Fibroblast of skin of left quadriceps (primary cell): ENCODE measurements at places on chromosomes 2 and 18.
A peak's percentile ranks its signal among the peaks of the same experiment; 100 is the strongest.

GRCh38 chr2:39320162-39320561 lies 76.4 kb upstream of the CDKL4 start:
- no peak for DNase-seq

DNA sequence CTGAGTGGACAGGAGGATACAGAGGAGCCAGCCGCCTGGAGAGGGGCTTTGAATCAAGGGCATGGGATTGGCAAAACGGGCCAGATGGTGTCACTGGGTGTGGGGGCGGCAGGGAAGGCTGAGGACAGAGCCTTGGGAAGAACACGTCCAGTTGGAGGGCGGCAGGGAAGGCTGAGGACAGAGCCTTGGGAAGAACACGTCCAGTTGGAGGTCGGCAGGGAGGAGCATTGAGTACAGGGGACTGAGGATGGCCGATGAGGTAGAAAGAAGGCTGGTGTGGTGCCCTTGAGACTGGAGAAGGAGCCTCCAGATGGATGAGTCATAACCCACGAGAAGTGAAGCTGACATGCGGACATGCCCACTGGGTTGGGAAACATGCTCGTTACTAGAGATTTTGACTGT lies 4.5 kb downstream of the HES6 start:
- DNase-seq = no peak

DNA sequence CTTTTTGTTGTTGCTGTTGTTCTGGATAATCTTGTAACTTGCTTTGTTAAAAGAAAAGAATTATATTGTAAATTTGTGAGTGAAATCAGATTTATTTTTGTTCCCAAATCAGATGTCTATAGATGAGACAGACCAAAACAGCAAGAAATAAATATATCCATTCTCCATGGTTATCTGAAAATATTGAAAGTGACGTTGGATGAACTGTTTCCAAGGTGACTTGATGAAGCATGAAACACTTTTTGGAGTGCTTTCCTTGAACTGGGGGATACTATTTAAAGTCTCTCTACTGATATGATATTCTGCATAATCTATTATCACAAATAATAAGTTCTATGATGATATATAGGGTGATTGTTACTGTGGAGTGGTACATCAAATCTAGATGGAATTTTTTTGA lies 315.4 kb upstream of the THUMPD2 start:
- no peak for DNase-seq

DNA sequence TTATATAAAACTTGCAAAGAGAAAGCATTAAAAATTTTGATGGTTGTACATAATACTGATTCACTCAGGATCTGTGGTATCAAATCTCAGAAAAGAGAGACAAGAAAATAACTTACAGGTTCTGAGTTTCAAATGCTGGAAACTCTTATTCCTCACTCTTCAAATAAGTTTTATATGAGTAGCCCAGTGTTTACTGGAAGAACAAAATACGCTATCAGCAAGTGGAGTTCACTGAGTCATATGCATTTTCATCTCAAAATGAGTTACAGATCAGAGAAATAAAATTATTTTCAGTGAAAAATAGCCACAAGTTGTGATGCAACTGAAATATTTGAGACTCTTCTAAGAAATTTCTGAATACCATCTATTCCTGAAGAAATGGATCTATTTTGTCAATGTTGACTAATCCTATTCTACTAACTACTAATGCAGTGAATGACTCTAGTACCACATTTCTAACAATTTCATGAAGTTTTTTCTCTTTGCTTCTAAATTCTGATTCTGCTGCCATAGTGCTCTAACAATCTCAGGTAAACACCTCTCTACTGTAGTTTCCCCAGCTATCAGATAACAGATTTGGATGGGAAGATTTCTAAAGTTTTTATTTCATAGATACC lies 391.7 kb downstream of the ZEB2 start:
- no peak for DNase-seq

GRCh38 chr2:143939626-143940330 lies 580.1 kb downstream of the ZEB2 start:
- DNase-seq = no peak

DNA sequence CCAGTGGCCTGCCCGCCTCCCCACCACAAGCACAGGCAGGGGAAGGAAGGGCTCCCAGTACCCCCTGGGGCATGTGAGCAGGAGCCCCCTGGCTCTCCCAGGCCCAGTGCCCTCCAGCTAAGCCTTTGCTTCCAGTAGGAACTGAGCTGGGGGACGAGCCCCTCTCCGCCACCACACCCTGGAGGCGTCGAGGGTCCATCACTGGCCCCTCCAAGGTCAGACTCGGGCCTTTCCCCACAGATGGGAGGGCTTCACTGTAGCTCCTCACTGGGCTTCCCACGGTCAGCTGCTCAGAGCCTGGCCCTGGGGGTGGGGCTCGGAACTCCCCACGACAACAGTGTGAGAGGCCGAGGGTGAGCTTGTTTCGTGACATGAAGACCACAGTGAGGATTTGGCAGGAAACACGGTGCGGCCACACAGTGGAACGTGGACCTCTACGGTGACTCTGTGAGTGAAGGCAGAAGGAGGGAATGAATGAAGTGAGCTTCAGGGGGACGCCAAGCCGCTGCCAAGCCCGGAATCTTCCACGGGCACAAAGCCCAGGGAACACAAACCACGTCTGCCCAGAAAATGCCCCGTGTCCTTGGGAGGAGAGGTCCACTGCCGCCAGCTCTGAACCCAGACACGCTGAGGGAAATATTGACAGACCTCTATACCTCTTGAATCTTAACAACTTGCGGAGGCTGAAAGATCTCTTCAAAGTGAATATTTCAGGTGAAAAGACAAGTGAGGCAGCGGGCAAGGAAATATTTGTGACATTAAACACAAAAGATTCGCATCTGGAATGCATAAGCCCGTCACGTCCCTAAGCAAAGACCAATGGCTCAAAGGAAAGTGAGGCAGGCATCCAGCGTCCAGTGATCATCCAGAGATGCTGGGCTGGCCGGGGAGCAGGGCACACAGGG lies 144.8 kb upstream of the GPC1 start:
- no peak for DNase-seq

DNA sequence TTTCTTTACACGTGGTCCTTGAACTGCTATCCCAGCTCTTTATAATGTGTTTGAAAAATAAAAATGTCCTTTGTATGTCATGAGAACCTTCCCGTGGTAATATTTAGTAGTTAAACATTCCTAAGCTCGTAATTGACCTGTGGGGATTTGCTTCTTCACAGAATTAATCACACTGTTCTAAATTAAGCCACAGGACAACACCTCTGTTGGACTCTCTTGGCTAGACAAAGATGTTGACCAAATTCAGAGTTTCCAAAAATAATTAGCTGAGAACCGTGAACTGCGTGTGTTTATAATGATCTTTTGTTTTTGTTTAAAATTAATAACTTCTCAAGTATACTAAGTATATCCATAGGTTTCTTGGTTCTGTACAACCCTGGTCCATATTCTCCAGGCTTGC lies 146.1 kb downstream of the GBX2 start:
- DNase-seq = no peak

- DNase-seq = peak; percentile 5
Observed at GRCh38 chr2:165239230-165239629, at the start of gene SCN2A. TSS of gene SCN2A (plus strand) at chr2:165239414. CDS start at chr2:165295824, 56,410 bp downstream.

DNA sequence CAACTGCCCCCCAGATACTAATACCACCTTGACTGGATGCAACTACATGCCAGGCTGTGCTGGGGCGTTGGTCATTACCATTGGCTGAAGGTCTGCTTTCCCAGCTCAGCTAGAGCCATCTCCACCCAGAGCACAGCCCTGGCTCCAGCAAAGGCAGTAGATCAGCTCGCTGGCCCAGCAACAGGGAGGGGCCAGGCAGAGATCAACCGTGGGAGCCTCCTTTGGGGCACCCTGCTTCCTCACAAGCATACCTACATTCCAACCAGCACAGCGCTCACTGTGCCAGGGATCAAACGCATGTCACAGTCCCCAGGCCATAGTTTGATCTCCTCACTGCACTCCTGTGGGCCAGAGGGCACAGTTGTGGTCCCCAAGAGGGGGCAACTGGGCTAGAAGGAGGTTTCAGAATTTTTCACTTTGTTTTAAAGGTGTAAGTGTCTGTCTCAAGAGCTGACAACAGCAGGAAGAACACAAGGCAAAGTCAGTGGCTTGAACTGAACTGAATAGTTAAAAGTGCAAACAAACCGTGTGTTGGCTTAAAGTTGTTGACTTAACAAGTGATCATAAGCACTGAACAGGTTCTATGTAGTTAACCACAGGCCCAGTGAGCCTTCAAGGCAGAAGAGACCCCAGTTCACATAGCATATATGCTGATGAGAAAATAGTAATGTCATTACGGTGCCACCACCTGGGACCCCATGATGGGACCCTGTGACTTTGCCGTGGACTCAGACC lies 70.1 kb upstream of the BZW1 start:
- DNase-seq = no peak

GRCh38 chr2:49753344-49753985 lies 599.1 kb upstream of the FSHR start:
- no peak for DNase-seq

GRCh38 chr2:287471-287885 lies 413 bp downstream of the ALKAL2 start:
- no peak for DNase-seq

DNA sequence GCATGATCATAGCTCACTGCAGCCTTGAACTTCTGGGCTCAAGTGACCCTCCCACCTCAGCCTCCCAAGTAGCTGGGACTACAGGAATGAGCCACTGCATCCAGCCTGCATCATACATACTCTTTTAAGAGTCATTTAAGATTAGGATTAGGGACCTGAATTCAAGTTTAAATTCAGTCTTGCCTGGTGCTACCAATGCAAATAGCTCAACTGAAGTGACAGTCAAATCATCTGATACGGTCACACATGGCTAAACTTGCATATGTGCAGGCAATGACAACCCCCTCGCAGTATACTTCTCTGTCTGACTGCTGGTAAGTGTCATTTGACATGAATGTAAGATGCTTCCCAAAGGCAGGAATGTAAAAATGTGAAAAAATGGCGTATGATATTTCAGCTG lies 31.8 kb upstream of the TMEM131 start:
- no peak for DNase-seq

DNA sequence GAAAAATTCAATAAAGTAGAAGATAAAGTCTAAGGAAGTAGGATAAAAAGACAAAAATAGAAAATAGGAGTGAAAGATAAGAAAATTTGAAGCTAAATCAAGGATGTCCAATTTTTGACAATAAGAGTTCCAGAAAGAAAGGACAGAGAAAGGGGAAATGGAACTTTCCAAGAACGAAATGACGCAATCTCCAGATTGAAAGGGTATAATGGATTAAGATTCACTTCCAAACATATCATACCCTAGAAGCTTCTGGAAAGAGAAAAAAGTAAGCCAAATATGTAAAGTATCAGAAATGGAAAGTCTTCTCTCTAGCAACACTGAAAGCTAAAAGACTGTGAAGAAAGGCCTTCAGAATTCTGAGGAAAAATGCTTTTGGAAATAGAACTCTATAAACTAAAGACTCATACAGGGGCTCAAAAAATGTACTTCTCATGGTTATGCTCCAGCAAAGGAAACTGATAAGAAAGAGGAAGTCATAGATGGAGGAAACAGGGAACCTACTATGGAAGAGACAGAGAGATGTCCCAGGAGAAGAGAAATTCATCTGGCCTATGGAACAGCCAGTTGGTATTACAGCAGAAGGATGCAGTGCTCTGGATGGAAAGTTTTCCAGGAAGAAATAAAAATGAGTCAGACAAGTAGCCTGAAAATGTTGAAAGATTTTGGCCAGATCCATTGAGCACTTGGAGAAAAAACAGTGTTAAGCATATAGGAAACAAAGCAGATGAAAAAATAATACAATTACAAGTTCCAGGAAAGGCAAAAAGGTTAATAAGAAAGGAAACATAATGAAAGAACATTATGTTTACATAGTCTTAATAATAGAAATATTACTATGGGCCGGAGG lies 20.1 kb downstream of the CASP8 start:
- no peak for DNase-seq

GRCh38 chr2:98847853-98848252 lies 88.2 kb downstream of the CRACDL start:
- no peak for DNase-seq

- DNase-seq = no peak
Observed at GRCh38 chr2:203470371-203470770, 64.7 kb downstream of the RAPH1 start.

DNA sequence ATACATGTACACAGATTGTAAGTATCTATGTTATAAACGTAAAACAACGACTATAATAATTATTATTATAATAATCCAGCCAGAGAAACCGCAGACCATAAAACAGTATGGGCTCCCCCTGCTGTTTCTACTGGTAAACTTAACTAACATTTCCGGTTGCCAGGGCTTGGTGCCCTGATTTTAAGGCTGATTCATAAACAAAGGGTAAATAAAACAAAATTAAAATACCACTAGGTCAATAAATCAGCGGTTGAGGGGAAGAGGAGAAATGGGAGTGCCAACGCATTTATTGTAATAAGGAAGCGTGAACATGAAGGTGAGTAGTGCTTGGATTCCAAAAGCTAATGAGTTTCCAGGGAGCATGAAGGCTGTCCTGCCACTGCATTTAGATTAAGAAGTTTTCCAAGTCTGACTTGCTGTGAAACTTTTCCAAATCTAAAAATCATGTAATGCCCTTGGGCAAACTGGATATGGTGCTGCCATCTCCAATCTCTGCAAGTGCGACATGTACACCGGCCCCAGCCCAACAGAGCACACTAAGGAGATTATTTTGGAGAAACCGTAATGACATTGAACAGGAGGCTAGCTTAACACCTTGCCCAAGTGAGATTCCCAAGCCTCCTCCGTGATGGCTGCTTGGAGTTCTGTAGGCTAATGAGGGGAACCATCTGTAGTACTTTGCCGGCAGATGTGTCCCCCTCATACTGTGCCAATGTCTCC lies 50.7 kb upstream of the HNRNPA3 start:
- no peak for DNase-seq

GRCh38 chr18:55999641-56000040 lies 411.6 kb upstream of the TCF4 start:
- DNase-seq = peak; percentile 38

GRCh38 chr2:57177176-57177575 lies 869.4 kb upstream of the VRK2 start:
- DNase-seq = no peak

DNA sequence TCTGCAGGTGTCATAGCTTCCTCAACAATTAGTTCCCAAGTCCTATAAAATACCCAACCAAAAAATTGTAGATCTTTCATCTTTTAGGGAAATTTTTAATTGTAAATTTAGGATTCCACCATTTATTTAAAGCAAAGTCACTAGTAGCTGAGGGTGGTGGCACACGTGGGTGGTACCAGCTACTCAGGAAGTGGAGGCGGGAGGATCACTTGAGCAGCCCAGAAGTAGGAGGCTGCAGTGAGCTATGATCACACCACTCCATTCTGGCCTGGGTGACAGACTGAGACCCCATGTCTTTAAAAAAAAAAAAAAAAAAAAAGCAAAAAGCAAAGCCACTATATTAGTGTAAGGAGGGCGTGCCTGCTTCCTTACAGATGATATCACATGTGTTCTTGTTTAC lies 60.3 kb upstream of the GREB1L start:
- DNase-seq = no peak
